ENCODE measurements at places on chromosomes 1 and 21.

DNA sequence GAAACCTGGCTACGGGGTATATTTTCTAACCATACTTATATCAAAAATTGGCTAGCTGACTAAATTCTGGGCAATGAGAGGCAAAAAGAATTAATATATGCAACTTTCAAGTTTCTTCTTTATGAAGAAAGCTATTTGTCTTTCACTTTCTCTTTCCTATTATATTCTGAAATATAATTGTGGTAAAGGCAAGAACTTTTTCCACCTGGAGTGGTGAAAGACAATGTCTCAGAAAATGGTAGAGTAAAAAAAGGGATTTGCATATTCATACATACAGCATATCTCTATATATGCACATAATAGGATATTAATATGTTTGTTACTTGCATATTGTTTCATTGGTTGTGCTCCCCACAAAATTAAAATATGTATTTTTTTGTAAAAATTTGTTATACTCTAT lies 793.8 kb downstream of the PLA2G4A start:
- no peak for DNase-seq

DNA sequence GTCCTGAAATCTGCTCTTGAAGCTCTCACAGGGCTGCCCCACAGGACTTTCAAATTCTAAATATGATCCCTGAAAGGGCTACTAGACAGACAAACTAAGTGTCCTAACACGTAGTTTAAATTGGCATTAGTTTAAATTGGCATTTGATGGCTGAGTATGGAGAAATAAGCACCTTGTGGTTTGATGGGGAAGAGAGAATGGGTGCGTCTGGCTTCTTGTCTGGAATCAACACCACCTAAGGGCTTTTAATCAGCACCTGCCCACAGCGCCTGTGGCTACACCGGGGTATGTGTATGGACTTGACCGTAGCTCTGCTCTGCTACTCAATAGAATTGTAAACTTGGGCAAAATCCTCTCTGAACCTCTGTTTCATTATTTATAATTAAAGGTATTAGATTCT lies 5.7 kb upstream of the LAMB3 start:
- no peak for DNase-seq

DNA sequence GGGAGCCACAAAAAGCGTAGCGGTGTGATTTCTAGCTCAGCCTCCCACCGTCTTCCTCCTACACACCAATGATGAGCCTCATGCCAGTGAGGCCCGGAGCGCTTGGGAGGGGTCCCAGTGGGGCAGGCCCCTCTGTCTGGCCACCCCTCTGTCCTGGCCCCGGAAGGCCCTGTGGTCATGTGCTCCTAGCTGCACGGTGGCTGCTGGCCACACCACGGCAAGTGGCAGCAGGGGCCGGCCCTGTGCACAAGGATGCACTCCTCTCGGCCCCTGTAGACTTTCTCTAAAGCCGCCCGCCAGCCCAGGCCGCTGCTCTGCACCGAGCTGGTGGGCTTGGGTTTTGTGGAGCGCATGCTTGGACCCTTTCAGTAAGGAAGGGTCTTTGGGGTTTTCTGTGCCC lies 53.6 kb downstream of the KCNAB2 start:
- DNase-seq, result no peak

GRCh38 chr1:187977298-187977697 lies 1148.5 kb downstream of the PLA2G4A start:
- DNase-seq, result no peak

DNA sequence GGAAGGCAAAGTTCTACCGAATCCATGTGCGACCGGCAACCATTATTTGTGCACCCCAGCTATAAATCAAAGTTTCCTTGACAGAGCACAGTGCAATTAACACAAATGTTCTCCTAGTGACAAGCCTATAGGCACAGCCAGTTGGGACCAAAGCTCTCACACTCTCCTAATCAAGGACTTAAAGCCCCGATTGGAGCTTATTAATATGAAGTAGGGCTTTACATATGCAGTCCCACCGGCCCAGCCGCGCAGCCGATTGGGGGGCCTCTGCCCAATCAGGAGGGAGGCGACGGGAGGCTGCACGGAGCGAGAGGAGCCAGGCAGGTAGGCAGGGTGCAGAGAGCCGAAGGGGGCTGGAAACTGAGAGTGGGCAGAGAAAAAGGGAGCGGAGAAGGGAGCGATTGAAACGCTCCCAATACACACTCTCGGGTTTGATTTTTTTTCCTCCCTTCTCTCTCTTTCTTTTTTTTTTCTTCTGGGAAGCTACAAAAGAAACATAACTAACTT lies at the start of gene ESRRG:
ESRRG (minus strand) TSS at position 156 of the 507 bp plus-strand sequence; CDS start at position 26, 130 bp downstream.
- no peak for DNase-seq

- DNase-seq, result no peak
These were observed 43.9 kb upstream of the SAMSN1 start for GRCh38 chr21:14589855-14590563.

Measured in stimulated activated naive B cell treated with anti-CD40 and anti-IgM and Interleukin-4, amounts not matched to agents 10 μg/mL and 1 μg/mL and 100 μg/mL, for 72 hours (primary cell).